Activated naive CD8-positive, alpha-beta T cell treated with anti-CD3 and anti-CD28 coated beads, Interleukin-2, amount 50 U/mL, for 16 hours (primary cell): ENCODE measurements at places on chromosomes 7 and 10.
A peak's percentile ranks its signal among the peaks of the same experiment; 100 is the strongest.

- DNase-seq = no peak
These were observed 176.2 kb upstream of the PLXNA4 start for GRCh38 chr7:132752431-132752830.

DNA sequence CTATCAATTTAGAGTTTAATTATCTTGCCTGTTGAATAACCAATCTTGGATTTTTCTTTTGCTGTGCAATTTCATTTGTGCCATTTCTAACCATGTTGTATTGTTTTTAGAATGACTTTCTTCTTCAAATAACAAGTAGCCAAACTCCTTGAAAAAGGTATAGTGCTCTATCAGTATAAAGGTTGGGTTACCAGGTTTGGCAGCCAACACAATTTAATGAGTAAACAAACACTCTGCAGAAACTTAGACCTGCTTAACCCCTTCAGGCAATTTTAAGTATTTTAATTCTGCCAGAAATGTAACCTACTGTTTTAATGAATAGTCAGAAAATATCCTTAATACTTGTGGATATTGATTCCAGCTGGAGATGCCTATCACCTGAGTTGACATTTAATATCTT lies 299.8 kb downstream of the ARL4A start:
- no peak for DNase-seq

GRCh38 chr10:60208676-60209269 lies 180.9 kb downstream of the ANK3 start:
- no peak for DNase-seq

DNA sequence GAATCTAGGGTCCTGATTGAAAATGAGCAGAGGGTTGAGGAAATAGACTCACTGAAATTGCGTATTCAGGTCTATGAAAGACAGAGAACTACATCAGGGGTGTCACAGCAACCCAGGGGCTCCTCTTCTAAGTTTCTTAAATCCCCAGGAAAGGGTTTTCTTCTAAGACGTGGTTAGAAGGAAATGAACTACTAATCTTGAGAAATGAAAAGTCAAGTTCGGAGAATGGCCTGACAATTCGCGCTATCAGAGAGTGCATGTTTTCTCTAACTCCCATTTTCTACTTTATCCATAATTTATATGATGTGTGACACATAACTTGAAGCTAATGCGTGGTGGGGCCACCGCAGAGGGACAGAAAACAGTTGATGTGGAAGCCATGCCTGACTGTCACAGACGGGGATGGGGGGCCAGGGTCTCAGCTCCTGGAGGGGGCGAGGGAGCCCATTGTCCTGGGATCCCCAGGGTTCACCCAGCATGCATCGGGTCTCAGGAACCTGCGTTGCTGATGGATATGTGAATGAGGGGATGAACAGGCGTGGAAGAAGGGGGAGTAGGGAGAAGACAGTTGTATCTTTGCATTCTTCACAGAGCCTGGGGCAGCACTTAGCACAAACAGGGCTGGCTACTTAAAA lies 86.3 kb downstream of the PTPRE start:
- no peak for DNase-seq

- DNase-seq = no peak
These were observed 82.8 kb downstream of the TES start for GRCh38 chr7:116293139-116293538.

- no peak for DNase-seq
These were observed 57.1 kb upstream of the ABLIM1 start for GRCh38 chr10:114715171-114715670.

DNA sequence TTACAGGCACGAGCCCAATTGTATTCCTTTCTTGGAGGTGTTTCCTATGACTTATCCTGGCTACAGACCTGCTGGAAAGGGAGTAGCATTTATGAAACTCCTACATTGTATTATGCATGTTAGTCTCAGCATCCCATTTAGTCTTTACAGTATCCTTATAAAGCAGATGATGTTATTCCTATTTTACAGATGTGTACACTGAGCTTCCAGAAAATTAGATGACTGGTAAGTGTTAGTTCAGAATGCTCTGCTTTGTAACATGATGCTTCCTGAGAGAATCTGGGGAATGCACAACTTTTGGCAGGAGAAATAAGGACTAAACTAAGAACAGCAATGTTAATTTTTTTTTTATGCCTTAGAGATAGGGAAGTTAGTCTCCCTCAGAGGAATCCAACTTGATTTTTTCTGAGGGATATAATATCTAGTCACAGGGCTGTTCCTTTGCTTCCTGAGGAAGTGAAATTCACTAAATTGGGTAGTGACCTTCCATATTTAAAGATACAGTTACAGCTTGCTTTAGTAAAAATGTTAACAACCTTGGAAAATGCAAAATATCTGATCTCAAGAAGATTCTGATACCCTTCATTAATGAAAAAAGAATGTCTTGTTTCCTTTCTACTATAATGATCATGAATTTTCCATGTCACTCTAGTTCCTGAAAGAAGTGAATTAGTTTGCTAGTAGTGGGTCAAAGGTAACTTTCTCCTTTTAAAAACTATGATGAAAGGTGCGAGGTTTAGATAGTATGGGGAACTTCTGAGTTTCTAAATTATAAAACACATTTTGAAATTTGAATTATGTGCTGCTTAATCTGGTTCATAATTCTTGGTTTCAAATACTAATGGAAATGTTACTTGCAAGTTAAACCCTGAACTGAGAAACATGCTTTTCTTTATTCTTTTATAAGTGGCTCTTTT lies 194.0 kb upstream of the PRPS1L1 start:
- DNase-seq = no peak

GRCh38 chr7:33722383-33723101 lies 182.8 kb upstream of the BMPER start:
- no peak for DNase-seq

GRCh38 chr10:5510281-5511072 lies 11.1 kb upstream of the CALML5 start:
- DNase-seq = no peak

GRCh38 chr7:101814081-101814990 lies 3.1 kb upstream of the CUX1 start:
- peak; percentile 20 for DNase-seq

GRCh38 chr10:116076621-116077020 lies 196.4 kb downstream of the GFRA1 start:
- DNase-seq = no peak

- no peak for DNase-seq
These were observed 32.7 kb upstream of the SH2D4B start for GRCh38 chr10:80504897-80505465.

- no peak for DNase-seq
These were observed 102.1 kb downstream of the CUX1 start for GRCh38 chr7:101919363-101920115.

GRCh38 chr7:120995654-120996053 lies 7.1 kb downstream of the CPED1 start:
- DNase-seq = no peak

DNA sequence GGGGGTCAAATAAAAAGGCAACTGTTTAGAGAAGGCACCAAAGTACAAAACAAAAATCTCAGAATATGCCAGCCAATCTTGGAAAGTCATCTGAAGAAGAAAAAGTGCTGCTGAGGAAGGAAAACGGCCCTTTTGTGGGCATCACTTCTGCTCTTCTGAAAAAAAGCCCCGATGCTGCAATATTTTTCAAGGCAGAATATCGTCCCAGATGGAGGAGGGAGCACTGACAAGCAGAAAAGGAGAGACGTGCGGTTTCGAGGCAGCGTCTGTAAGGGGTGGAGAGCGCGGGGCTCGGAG lies 959 bp upstream of the ATRNL1 start:
- DNase-seq = no peak

DNA sequence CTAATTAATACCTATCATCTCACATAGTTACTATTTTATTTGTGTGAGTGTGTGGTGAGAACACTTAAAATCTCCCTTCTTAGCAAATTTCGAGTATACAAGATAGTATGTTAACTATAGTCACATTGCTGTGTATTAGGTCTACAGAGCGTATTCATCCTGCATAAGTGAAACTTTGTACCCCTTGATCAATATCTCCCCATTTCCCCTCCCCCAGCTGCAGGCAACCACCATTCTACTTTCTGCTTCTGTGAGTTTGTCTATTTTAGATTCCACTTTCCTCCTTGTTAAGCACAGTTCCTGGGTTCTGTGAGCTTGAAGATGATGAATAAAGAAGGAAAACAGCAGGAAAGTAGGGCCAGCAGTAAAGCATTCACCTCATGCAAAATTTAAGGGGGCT lies 42.4 kb downstream of the MRPS33 start:
- DNase-seq = no peak

DNA sequence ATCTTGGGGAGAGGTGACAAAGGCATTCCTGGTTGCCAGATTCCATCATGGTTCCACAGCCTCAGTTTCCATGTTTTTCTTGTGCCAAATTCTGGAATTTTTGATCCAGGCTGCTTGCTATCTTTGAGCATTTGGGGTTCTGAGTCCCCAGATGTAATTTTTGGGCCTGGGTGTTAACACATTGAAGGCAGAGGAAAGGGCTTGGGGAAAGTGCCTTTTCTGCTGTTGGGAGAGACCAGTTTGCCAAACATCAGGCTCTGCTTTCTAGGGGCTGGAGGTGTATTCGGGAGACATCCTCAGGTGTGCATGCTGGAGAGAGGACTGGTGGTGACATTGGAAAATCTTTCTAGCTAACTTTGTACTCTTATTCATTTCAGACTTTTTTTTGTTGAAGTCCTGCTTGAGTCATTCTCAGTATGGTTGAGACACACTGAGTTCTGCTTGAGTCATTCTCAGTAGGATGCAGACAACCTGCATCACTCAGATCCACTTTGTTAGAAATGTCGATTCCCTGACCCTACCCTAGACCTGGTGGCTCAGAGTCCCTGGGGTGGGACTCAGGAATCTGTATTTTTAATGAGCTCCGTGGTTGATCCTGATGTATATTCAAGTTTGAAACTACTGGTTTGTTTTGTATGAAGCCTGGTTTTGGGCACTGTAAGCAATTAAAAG lies 101.0 kb downstream of the LRMDA start:
- no peak for DNase-seq

- DNase-seq = peak; percentile 35
These were observed 882 bp upstream of the LRRC61 start for GRCh38 chr7:150322114-150322832.

DNA sequence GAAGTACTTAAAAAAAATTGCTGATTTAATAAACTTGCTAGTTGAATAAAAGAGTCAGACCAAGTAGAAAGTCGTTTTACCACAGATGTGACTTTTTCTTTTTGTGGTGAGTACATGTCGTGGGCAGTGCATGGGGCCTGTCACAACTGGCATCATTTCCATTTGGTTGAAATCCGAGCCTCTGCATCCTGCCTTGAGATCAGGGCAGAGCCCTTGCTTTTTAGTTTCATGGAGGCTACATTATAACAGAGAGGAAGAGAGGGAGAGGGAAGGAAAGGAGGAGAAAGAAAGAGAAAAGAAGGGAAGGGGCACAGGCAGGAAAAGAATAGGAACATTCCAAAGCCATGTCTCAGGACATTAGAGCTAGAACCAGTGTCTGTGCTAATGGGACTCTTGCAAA lies 20.4 kb upstream of the INSYN2A start:
- no peak for DNase-seq

DNA sequence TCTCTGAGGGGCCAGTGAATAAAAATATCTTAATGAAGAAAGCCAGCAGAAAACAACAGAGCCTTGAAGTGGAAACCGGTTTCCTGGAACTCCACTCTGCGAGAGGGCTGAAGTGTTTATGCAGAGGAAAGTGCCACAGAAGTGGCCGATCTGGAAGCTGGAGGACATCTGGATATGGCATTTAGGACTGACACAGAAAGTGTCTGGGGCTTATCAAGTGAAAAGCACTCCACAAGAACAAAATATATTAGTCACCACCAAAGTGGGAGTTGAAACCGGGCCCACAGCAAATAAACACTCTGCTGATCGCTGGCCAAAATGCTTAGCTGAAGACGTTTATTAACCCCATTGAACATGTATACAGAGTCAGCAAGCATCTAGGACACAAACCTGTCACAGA lies 7.8 kb downstream of the NOD1 start:
- no peak for DNase-seq

DNA sequence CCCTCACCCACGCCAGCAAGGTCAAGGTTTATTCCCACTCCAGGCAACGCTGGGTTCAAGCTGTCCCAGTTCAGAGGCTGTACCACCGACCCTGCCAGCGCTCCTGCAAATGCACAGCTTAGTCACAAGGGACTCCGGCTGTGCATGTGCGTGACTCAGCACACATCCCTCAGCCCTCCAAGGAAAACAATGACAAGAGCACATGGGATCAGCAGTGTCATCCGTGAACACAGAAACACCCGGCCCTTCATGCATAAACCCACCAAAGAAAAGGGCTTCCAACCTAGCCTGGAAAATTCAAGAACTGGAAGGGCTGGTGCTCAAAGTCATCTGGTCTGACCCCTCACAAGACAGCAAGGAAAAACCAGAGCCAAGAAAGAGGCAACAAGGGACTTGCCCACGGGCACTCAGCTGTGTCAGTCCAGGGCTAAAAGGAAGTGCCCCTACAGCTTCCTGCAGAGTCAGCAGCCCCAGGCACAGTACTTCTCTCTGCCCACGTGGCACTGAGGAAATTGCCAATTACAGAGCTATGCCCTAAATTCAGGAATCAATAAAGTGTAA lies 106.1 kb downstream of the KCNMA1 start:
- DNase-seq = no peak

DNA sequence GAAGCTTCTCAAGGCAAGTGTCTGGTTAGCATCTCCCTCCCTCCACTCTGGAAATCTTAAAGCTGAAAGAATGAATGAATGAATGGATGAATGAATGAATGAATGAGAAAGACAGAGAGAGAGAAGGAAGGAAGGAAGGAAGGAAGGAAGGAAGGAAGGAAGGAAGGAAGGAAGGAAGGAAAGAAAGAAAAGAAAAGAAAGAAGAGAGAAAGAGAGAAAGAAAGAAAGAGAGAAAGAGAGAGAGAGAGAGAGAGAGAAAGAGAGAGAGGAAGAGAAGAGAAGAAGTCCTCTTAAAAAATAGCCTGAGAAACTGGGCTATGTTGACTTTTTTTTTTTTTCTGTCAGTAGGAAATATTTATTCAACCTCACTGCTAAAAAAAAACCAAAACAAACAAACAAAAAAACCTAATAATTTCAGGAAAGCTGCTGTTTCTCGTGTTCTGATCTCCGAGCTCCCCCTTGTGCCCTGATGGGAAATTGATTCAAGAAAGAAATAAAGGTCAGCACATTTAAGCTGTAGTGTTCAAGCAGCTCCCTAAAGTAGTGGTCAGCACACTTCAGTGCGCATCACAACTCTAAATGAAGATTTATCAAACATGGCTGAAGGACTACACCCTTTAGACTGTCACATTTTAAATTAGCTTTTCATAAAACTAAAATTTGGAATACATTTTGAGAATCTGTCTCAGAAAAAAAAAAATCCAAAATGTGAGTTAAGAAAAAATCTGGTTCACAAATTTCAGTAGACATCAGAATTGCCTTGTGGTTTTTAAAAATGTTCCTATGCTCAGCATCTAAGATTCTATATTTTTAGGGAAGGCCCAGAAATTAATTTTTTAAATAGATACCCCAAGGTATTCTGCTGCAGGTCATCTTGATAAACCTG lies 154.3 kb downstream of the ELAPOR2 start:
- DNase-seq = no peak
